ENCODE measurements at places on chromosomes 7 and 10. TPM values are rescaled to one million over a fixed set of nuclear protein-coding genes. Genes with fewer than 3 reads are reported as not detected.

- H3K27ac ChIP-seq, result peak within 1 kb of the TSS; percentile 55
- DNase-seq, result no peak
- H3K4me3 ChIP-seq, result peak within 1 kb of the TSS; percentile 46
- H3K36me3 ChIP-seq, result no peaks in the 10 kb centered on the region
- H3K27me3 ChIP-seq, result peaks cover 85% of the 10 kb centered on the region
These were observed at the start of gene GFRA1 for GRCh38 chr10:116272440-116273283. TSS of gene GFRA1 (minus strand) at chr10:116273206. CDS start at chr10:116272029, 1,177 bp downstream.

DNA sequence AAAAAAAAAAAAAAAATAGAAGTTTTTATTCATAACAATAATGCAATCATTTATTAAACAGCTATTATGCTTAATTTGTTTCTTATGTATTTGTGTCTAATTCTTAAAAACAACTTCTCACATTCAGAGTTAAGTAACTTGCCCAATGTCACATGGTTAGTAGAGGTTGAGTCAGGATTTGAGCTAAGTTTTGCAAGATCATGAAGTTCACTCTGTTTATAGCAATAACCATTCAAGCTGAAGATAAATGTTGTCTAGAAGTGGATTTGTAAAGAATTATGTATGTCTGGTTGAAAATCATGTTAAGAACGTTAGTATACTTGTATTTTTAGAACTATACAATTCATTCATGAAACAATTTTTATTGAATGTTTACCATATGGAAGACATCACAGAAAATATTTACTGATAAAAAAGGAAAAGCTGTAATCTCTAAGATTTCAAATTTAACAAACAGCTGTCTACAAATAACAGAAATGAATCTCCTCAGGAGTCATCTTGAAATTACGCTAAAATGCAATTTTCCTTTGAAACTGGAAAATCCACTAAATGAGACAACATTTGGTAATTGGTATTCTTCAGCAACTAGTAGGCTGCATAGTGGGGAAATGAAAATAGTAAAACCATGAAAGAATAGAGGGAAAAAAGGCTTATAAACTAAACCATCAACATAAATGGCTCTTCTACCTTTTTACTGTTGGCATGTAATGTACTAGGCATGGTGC is 70.5 kb upstream of the AHR start:
- H3K27me3 ChIP-seq, result no peaks in the 10 kb centered on the region
- no peak overlapping the region for H3K4me3 ChIP-seq
- H3K4me1 ChIP-seq, result no peaks in the 10 kb centered on the region
- H3K27ac ChIP-seq, result no peak overlapping the region

DNA sequence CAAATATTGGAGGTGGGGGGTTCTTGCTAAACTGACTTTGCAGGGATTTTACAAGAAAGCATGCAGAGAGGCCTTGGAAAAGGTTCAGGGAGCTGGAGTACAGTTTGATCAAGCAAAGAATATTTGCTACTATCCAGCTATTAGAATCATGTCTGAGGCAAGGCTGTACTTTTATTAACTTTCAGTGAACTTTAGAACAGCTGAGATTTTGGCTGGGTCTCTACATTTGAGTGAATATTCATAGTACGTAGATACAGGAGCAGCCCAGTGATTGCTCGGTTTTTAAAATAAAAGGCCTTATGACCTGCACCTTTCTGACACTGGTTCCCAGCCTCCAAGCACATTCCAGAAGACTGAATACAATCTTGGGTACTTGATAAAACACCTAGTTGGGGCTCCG is 496.8 kb upstream of the AKR1E2 start:
- no peaks in the 10 kb centered on the region for H3K27me3 ChIP-seq
- DNase-seq, result no peak
- H3K4me1 ChIP-seq, result no peaks in the 10 kb centered on the region
- H3K36me3 ChIP-seq, result no peaks in the 10 kb centered on the region
- no peak overlapping the region for H3K4me3 ChIP-seq
- H3K27ac ChIP-seq, result no peak overlapping the region

GRCh38 chr7:72098807-72099580 is 313.1 kb downstream of the CALN1 start:
- no peaks in the 10 kb centered on the region for H3K36me3 ChIP-seq
- H3K4me3 ChIP-seq, result no peak overlapping the region
- no peak for DNase-seq
- no peak overlapping the region for H3K27ac ChIP-seq
- no peaks in the 10 kb centered on the region for H3K4me1 ChIP-seq
- H3K27me3 ChIP-seq, result no peaks in the 10 kb centered on the region

GRCh38 chr10:49139846-49140195 is 6.0 kb upstream of the FAM170B start:
- no peak overlapping the region for H3K4me3 ChIP-seq
- H3K27me3 ChIP-seq, result no peaks in the 10 kb centered on the region
- no peaks in the 10 kb centered on the region for H3K36me3 ChIP-seq
- no peak for DNase-seq
- peak overlapping the region; percentile 55 for H3K27ac ChIP-seq

- no peaks in the 10 kb centered on the region for H3K4me1 ChIP-seq
- H3K27me3 ChIP-seq, result no peaks in the 10 kb centered on the region
- H3K36me3 ChIP-seq, result no peaks in the 10 kb centered on the region
- DNase-seq, result no peak
These were observed 117.3 kb downstream of the THSD7A start for GRCh38 chr7:11714676-11715075.

DNA sequence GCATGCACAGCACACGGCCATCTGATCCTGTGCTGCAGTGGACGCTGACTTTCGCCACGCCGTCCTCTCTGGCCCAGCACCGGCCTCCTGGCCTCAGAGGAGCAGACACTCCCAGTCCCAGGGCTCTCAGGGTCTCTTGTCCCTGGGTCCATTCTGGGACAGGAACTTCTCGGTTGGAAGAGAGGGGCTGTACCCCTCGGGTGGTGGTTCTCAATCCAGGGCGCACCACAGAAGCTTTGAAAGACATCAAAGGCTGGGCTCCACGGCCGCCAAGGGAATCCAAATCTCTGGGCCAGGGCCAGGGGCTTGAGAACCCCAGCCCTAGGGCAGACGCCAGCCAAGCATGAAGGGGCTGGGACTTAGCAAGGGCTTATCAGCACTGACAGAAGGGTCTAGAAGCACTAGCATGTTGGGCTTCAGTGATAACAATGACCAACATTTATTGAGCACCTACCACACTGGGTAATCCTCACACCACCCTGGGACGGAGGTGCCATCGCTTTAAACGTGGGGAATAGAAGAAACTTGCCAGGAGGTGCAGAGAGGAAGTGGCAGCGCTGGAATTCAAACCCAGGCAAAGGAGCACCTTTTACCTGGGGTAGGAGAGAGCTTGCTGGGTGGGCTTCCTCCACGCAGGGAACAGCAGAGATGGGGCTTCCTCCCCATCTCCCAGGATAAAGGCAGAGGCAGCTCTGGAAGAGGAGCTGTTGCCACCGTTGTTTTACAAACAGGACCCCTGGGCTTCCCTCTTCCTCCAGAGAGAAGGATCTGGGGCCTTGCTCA is 1.8 kb upstream of the PYROXD2 start:
- peaks cover 26% of the 10 kb centered on the region for H3K4me1 ChIP-seq
- no peak overlapping the region for H3K4me3 ChIP-seq
- peaks cover 13% of the 10 kb centered on the region for H3K36me3 ChIP-seq
- H3K27ac ChIP-seq, result no peak overlapping the region

GRCh38 chr7:117807676-117808075 is 65.6 kb downstream of the CTTNBP2 start:
- no peak overlapping the region for H3K27ac ChIP-seq
- peaks cover 21% of the 10 kb centered on the region for H3K4me1 ChIP-seq
- H3K4me3 ChIP-seq, result no peak overlapping the region
- H3K27me3 ChIP-seq, result no peaks in the 10 kb centered on the region

GRCh38 chr7:23016345-23017253 is 2.7 kb upstream of the HYCC1 start:
- no peak overlapping the region for H3K4me3 ChIP-seq
- peaks cover 14% of the 10 kb centered on the region for H3K27me3 ChIP-seq
- DNase-seq, result no peak
- H3K4me1 ChIP-seq, result peaks cover 12% of the 10 kb centered on the region
- no peaks in the 10 kb centered on the region for H3K36me3 ChIP-seq
- H3K27ac ChIP-seq, result no peak overlapping the region

DNA sequence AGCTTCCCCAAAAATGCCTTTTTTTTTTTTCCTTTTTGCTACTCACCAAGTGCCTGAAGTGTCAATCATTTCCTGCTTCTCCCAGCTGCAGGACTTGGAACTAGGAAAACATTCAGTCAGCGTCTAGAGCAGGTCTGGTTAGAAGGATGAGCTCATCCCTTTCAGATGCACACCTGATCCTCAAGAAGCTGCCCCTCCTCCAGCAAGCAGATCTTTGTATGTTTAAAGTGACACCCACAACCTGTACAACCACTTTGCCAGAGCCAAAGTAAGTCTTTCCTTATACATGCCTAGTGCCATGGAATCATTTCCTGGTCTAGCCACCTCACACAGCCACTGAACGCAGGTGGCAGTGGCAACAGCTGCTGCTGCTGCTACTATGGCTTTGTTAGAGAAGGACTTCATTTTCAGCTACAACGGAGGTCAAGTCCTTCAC is 10.4 kb upstream of the USP54 start:
- peak; percentile 71 for DNase-seq
- no peaks in the 10 kb centered on the region for H3K27me3 ChIP-seq
- no peak overlapping the region for H3K4me3 ChIP-seq
- no peaks in the 10 kb centered on the region for H3K36me3 ChIP-seq

GRCh38 chr7:133770863-133771492 is 356.2 kb upstream of the LRGUK start:
- DNase-seq, result no peak
- H3K27me3 ChIP-seq, result no peaks in the 10 kb centered on the region
- no peak overlapping the region for H3K27ac ChIP-seq

DNA sequence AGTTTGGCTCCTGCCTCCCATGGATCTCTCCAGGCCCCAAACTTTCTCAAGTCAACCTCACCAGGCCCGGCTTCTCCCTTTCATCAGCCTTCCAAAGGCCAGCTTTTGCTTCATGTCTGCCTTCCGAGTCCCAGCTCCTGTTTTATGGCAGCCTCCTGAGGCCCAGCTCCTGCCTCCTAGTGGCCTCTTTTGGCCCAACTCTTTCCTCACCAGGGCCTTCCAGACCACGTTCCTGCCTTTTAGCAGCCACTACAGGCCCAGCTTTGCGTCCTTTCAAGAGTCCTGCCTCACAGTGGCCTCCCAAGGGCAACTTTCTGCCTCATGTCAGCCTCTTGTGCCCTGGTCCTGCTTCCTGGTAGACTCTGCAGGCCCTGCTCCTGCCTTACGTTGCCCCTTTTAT is 15.3 kb upstream of the TMEM248 start:
- DNase-seq, result no peak
- H3K4me3 ChIP-seq, result no peak overlapping the region
- H3K27ac ChIP-seq, result no peak overlapping the region
- no peaks in the 10 kb centered on the region for H3K36me3 ChIP-seq

- no peaks in the 10 kb centered on the region for H3K27me3 ChIP-seq
- H3K4me3 ChIP-seq, result no peak overlapping the region
- no peak for DNase-seq
These were observed 174.5 kb downstream of the TPST1 start for GRCh38 chr7:66379542-66380160.

- H3K27ac ChIP-seq, result no peak overlapping the region
- no peaks in the 10 kb centered on the region for H3K4me1 ChIP-seq
- no peak overlapping the region for H3K4me3 ChIP-seq
These were observed 83.3 kb downstream of the ORC5 start for GRCh38 chr7:104124469-104124868.

Gene ZNF503
- total RNA-seq, result 17.9 TPM

Gene IKZF5
- 6.7 TPM for total RNA-seq

Gene IFIT1
- 12.7 TPM for total RNA-seq

Gene FGL2
- 34.0 TPM for total RNA-seq

Gene OR9A2
- total RNA-seq, result not detected

Data from transverse colon (tissue), 4 donors.